ENCODE measurements at places on chromosomes 13 and 19. TPM values are rescaled to one million over a fixed set of nuclear protein-coding genes. Genes with fewer than 3 reads are reported as not detected.

Gene SULT2B1
- total RNA-seq = 0.16 TPM

Gene LYPD3
- total RNA-seq = 1.1 TPM

Gene CYP2F1
- not detected for total RNA-seq

Gene SAE1
- 100 TPM for total RNA-seq

Gene LILRB2
- not detected for total RNA-seq
